ENCODE measurements at places on chromosomes 3 and 15.

DNA sequence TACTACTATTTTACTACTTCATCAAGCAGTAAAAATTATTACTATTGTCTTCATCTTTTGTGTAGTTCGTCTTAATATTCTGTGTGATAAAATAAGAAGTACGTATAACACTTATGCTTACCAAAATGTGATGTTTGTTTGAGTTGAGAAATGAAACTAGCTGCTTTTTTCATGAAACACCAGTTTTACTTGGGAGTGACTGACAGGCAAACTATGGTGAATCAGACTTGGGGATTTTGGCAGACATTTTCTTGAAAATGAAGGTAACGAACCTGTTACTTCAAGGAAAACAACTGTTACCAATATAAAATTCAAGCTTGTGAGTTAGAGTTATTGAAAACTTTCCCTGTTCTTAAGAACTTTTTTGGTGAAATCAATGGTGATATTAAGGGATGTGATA lies 10.3 kb downstream of the U2SURP start:
- DNase-seq: no peak

DNA sequence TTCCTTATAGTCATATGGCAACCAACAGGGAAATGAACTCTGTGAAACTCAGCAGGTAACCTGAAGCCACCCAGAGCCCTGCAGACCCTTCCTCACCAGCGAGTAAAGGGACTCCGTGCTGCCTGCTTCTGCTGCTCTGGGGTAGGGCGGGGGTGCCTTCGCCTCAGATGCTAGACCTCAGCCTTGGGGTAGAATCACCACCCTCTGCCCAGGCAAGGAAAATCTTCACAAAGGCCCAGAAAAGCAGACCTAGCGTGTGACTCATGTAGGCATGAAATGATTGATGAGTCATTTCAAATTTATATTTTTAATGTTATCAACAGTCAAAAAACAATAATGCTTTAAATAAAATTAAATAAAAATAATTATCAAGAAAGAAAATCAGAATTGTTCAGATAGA lies 6.6 kb downstream of the STIMATE start:
- no peak for DNase-seq

- no peak for DNase-seq
Observed at GRCh38 chr15:59278120-59278519, 71.5 kb downstream of the LDHAL6B start.

- no peak for DNase-seq
Observed at GRCh38 chr3:114816052-114816451, 331.0 kb downstream of the ZBTB20 start.

DNA sequence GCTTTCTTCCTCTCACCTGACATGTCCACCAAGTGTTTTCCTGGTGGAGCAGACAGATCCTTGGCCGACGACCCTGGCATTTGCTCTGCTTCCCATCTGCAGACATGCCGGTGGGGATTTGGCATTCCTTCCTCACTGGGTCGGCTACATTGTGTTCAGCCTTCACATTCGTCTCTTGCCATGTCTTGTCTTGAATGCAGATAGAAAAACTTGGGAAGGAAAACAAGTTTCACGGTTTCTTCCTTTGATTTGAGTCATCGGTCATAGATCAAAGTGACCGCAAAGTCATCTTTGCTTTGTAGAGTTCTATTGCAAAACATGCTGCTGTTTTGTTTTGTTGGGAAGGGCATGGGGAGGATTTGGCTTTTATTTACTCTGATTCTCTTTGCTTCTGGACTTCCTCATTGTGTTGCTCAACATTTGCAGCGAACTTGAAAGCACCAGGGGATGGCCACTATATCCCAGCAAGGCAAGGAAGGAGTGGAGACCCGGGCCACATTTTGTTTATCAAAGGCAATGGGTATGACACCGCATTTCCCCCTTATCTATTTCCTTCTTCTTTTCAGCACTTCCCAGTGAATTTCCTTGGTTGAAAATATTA lies 321.3 kb downstream of the CACNA2D3 start:
- DNase-seq: no peak

DNA sequence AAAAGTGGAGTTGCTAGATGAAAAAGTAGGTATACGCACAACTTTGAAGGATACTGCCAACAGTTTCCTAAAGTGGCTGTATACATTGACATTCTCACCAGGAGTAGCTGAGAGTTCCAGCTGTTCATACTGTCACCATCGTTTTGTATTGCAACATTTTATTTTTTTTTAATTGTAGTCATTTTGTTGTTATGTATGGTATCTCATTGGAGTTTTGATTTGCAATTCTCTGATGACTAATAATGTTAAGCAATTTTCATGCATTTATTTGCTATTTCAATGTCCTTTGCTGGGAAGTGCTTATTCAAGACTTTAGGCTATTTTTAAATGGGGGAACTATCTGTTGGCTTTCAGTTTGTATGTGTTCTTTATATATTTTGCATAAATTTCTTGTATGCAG lies 185.1 kb upstream of the TGFBR2 start:
- DNase-seq: no peak

GRCh38 chr15:101179341-101180153 lies 72.3 kb downstream of the CHSY1 start:
- no peak for DNase-seq

- DNase-seq: no peak
Observed at GRCh38 chr15:34336991-34337556, 507 bp downstream of the SLC12A6 start.

DNA sequence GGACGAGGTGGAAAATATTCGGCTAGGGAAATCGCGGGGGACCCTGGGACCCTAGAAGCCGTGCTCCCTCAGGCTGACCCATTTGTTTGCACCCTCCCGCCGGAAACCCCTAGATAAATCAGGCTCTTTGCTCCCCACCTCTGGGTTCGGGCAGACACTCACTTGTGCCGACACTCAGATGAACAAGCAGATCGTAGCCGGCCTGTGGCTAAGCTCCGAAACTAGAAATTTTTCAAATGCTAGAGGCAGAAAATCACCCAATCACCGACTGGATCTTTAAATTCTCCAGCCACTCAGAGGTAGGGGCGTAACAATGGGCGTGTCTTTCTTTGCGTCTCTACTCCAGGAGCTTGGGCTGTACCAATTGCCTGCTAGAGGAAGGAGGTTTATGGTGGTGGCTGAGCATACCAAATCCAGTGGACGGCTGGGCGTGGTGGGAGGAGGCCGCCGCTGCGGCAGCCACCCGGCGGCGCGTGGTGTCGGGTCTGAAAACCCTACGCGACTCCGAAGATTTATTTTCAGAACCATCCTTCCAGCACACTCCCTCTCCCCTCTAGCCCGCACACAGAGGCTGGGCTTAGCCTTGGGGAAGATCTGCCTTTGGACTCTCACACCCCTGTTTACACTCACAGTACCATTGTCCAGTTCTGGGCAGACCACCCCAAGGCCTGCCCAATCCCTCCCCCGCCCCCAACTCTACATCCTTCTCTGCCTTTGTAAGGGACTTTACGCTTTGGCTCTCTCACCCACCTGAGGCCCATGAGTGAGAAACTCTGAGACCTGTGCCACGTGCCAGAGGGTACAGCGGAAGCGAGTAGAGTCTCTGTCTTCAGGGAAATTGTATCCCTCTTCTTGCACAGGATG lies at the start of gene PIF1:
Gene PIF1, minus strand, starts transcription at position 217 of the 864 bp plus-strand sequence. CDS start 1,312 bp downstream, outside the sequence.
- peak; percentile 86 for DNase-seq

GRCh38 chr3:48553361-48553760 lies 3.2 kb downstream of the PFKFB4 start:
- DNase-seq: no peak

- no peak for DNase-seq
Observed at GRCh38 chr15:92021792-92022191, 168.3 kb downstream of the SLCO3A1 start.

DNA sequence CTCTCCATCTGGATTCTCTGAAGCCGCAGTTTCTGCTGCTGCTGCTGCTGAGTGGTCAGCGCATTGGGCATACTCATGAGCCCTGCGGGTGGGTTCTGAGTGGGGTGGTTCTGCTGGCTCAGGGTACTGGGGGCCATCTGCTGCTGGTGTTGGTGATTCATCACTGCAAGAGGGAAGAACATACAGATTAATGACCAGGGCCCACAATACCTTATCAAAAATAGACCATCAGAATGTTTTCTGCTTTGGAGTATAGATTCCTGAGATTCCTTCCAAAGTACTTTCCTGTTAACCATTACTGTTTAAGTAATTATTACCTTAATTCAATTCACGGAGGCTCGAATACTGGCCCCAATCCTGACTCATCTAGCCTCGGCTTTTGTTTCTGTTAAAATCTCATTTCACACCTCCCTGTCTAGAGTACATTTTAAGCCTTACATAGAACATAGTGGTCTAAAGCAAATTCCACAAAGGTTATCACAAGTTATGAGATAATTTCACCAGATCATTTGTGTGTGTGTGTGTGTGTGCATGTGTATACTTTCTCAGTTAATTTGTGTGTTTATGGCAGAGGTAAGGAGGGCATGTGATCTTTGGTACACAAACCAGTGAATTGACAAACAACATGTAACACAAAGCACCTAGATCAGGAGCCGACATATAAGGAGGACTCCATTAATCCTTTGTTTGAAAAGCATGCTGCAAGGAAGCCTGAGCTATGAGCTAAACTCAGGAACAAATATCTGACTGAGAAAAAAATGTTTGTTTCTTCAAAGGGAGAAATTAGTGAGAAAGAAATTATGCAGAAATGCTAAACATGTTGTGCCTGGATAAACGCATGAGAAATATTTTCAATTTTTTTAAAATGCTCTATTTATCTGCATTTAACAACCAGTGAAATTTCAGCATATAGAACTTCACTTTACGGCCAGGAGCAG lies 68.1 kb downstream of the TM4SF4 start:
- DNase-seq: no peak

DNA sequence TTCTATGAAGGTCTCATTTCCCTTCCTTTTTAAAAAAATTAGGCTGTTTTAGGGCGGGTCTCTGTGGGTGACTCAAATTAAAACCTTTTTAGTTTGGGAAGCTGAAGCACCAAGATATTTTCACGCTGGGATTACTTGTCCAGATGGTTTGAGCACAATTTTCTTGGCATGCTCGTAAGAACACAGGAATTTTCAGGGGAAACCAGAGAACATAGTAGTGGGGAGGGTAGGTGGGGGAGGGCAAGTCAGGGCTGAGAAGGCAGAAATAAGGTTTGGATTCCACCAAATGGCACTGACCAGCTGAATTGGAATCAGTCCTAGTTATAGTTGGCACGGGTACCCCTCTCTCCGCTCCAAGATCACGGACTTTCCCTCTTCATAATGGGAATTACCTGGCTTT lies 97.3 kb upstream of the LRIG1 start:
- DNase-seq: no peak

DNA sequence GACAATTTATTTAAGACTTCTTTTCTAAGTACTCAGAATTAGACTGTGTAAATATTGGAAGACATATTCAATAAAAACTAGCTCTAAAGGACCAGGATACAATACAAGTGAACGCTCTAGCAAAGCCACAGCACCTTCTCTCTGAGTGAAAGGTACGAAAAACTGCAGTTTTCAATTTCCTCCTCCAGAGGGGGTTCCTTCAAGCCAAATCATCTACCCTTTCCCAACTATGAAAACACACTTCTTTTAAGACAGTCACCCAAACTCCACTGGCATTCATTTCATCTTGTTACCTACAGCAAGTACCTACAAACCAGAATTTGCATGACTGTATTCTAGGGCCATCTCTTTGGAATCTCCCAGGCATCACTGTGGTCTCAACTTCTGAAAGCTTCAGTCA lies 165.8 kb downstream of the ERC2 start:
- no peak for DNase-seq

DNA sequence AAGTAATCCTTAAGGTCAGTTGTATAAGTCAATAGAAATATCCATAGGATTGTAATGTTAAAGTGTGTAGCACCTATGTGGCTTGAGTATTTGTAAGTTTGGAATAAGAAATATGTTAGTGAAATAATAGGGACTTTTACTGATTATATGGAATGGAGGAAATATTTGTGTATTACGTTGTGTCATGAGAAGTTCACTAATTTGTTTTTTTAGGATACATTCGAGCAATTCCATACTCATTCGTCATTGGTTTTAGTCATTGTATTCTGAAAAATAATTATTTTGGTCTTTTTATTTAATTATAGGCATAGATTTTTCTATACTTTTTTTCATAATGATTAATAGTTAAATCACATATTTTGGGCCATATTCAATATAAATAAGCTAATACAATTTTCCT lies 21.0 kb downstream of the MBNL1 start:
- no peak for DNase-seq

DNA sequence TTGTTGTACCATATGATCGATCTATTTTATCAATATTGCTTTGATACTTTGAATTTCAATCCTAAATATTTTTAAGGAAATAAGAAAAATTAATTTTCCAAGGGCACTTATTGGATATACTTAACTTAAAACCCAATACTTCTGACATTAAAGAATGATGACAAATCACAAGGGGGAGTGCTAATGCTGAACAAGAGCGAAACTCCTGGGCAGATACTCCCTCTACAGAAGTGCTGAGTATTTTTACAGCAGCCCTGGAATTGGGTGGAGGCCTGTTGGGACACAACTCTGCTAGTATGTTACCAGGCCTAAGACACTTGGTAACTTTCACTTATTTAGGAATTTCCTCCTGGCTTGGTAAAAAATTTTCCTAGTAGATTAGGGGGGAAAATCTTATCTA lies 46.2 kb downstream of the DENND6A start:
- DNase-seq: peak; percentile 32
